ENCODE measurements at places on chromosomes 4 and X.
A peak's percentile ranks its signal among the peaks of the same experiment; 100 is the strongest.

DNA sequence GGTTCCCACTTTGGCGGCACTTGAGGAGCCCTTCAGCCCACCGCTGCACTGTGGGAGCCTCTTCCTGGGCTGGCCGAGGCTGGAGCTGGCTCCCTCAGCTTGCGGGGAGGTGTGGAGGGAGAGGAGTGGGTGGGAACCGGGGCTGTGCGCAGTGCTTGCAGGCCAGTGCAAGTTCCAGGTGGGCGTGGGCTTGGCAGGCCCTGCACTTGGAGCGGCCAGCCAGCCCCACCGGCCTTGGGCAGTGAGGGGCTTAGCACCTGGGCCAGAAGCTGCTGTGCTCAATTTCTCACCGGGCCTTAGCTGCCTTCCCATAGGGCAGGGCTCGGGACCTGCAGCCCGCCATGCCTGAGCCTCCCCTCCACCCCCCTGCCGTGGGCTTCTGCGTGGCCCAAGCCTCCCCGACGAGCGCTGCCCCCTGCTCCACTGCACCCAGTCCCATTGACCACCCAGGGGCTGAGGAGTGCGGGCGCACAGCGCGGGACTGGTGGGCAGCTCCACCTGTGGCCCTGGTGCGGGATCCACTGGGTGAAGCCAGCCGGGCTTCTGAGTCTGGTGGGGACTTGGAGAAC is 474.3 kb downstream of the MID1IP1 start:
- no peak for DNase-seq

- DNase-seq, result no peak
Observed at GRCh38 chr4:53315300-53315699, 50.6 kb downstream of the SCFD2 start.

- no peak for DNase-seq
Observed at GRCh38 chr4:107718351-107718965, 1.6 kb downstream of the PAPSS1 start.

- no peak for DNase-seq
Observed at GRCh38 chr4:71201817-71202576, 136.8 kb upstream of the SLC4A4 start.

GRCh38 chr4:105453550-105454205 is 20.2 kb downstream of the PPA2 start:
- no peak for DNase-seq

DNA sequence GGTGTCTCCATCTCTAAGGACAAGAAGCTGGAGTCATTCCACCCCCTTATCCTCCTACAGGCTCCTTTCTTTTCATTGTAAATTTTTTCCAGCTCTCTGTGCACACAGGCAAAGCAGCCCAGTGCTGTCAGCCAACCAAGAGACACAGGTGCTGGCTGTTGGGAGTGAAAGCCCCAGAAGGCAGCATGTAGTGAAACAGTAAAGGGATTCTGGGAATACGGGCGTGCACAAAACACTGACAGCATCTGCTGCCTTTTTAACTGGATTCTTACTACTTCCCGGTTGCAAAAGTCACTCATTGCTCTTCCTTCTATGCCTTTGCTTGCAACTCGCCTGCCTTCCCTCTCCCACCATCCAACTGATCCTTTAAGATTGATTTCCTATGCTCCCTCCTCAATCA is 208.6 kb upstream of the PRPS2 start:
- no peak for DNase-seq

DNA sequence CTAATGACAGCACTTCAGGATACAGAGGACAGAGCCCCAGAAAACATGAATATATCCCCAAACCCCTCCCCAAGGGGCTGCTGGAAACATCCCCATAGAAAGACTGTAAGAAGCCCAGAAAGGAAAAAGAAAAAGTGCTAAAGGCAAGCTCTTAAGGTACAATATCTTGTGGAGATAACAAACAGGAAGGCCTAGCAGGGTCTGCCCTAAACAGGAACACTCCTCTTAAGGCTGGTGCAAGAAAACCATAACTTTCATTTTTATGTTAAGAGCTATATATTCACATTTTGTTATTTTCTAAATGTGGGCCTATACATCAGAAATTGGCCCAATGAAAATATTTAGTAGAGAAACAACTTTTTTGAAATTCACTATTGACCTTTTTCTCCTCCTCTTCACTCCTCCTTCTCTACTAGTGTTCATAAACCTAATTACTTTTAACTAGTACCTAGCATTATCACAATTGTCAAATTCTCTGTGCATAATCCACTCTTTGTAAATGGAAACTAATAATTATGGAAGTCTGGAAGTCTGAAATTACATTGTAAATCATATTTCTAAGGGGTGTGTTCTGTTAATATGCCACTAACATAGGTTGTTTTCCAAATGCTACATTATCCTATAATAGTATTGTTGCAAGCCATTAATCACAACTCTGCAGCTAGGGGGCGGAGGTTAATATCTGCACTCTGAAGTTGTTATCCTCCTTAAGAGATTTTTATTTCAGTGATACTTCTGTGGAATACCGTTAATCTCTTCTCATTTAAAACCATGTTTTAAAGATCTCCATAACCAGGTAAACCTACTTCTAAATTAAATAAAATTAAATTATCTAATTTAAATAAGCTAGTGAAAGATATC is 59.8 kb downstream of the CASK start:
- no peak for DNase-seq

DNA sequence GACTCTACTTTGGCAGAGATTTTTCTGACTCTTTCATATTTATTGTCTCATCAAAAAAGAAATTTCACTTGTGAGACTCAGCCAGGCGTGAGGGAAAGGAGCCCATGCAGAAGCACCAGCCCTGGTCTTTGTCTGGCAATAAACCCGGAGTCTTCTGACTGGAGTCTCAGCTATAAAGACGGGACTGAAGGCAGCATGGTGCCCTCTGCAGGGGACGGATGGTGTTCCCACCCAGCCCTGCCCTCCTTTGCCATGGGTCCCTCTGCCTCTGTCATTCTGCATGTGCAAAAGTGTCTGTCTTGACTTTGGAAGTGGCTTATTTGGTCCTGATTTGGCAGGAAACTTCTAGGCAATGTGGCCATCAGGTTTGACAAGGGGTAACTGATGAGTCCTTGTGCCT is 14.2 kb downstream of the ZNF185 start:
- DNase-seq, result no peak

DNA sequence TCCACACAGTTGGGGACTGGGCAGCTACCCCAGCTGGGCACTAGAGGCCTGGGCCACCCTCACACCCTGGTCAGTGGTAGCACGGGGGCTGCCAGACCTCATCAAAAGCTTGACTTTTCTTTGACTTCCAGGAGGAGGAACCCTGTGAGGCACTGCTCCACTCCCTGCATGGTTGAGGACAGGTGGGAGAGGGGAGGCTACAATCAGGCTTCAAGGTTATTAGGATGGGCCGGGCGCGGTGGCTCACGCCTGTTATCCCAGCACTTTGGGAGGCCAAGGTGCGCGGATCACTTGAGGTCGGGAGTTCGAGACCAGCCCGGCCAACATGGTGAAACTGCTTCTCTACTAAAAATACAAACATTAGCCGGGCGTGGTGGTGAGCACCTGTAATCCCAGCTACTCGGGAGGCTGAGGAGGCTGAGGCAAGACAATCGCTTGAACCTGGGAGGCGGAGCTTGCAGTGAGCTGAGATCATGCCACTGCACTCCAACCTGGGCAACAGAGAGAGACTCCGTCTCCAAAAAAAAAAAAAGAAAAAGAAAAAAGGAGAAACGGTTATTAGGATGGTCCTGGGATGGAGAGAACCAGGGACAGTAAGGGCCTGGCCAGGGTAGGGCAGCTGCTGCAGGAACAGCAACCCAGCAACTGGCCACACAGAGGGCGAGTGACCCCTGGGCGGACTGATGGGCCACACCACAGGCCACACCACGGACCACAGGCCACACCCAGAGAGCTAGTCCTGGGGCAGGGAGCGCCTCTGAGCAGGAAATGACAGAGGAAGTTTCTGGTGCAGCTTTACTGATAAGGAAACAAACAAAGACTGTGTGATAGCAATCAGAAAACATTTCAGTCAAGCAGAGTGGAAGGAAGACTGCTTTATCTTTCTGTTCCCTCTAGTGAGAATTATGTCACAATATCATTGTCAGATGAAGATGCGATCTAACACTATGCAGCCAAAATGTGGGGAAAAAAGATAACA is 20.5 kb upstream of the OPN1LW start:
- DNase-seq, result peak; percentile 44

DNA sequence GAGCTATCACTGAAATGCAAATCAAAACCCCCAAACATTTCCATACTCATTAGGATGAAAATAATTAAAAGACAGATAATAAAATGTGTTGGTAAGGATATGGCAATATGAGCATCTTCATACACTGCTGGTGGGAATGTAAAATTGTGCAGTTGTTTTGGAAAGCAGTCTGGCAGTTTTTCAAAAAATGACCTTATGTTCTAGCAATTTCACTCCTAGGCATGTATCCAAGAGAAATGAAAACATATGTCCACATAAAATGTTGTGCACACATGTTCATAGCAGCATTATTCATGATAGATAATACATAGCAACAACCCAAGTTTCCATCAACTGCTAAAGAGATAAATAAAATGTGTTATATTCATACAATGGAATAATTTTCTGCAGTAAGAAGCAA is 14.8 kb upstream of the GPRASP2 start:
- DNase-seq, result no peak

GRCh38 chrX:102624105-102624504 is 24.8 kb downstream of the ARMCX5 start:
- DNase-seq, result no peak

- no peak for DNase-seq
Observed at GRCh38 chrX:155662282-155662681, 49.5 kb upstream of the TMLHE start.

- DNase-seq, result no peak
Observed at GRCh38 chr4:26400132-26400531, 79.3 kb downstream of the RBPJ start.

GRCh38 chr4:67161311-67161710 is 384.0 kb downstream of the CENPC start:
- no peak for DNase-seq

- no peak for DNase-seq
Observed at GRCh38 chr4:83257811-83258210, 26.8 kb downstream of the COQ2 start.

GRCh38 chr4:77025643-77026321 is 50.0 kb downstream of the CCNI start:
- no peak for DNase-seq

DNA sequence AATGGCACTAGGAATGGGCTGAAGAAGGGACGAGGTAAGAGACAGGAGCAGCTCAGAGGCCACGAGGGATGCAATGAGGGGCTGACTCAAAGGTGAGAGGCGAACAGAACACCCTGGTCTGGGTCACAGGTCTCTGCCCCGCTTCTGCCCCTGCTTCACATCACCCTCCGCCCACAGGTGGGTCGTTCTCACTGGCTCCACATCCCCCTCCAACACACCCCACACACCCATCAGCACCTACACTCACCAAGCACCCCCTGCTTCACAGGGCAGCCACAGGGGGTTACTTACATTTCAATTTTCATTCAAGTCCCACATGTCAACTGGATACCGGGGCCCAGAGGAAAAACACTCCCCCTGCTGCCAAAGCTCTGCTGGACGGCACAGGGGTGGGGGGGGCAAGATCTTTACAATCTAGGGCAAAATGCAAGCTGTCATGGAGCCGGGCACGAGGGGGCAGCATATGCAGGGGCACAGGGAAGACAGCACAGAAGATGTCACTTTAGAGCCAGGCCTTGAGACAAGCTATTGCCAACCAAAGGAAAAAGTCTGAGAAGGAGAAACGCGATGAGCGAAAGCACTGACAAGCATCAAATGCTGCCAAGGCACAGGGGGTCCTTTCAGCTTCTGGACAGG is 94.0 kb downstream of the AFAP1 start:
- DNase-seq, result no peak

DNA sequence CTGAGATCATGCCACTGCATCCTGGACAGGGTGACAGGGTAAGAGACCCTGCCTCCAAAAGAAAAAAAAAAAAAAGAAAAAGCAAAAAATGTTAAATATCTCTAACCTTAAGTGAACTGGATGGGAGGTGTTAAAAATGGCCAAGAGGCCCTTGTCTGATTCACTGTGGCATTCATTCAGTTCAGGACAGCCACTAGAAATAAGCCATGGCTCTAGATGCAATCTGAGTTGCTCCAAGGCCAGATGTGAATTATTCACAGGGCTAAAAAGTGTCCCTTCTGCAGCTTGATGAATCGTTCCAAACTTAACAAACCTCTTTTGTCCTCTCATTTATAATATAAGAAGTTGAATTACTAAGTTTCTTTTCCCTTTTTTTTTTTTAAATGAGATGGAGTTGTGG is 63.7 kb upstream of the FBXW7 start:
- DNase-seq, result no peak

DNA sequence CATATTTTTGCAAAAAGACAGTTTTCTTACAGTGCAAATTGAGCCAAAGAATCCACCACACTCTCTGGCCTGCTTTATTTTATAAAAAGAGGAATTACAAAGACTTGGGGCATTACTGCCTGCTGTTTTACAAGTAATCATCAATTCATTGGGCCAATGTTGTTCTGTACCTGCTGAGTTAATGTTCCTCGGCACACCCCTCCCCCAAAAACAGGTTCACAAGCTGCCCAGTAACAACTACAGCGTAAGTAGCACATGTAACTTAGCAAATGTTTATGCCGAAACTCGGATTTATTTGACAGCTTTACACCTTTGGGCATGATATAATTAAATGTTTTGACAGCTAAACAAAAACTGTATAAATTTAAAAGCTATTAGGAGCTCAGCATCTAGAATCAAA is 214.6 kb upstream of the MAB21L2 start:
- DNase-seq, result no peak

DNA sequence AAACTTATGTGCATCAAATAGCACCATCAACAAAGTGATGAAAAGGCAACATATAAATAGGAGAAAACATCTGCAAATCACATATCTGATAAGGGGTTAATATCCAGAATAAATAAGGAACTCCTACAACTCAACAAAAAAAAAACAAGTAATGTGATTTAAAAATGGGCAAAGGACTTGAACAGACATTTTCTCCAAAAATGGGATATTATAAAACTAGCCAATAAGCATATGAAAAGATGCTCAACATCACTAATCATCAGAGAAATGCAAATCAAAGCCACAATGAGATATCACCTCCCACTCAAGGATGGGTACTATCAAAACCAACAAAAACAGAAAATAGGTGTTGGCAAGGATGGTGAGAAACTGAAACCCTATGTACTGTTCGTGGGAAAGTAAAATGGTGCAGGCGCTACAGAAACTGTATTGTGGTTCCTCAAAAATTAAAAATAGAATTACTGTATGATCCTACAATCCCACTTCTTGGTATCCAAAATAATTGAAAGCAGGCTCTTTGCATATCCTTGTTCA is 2.4 kb downstream of the DNAJB14 start:
- DNase-seq, result no peak

DNA sequence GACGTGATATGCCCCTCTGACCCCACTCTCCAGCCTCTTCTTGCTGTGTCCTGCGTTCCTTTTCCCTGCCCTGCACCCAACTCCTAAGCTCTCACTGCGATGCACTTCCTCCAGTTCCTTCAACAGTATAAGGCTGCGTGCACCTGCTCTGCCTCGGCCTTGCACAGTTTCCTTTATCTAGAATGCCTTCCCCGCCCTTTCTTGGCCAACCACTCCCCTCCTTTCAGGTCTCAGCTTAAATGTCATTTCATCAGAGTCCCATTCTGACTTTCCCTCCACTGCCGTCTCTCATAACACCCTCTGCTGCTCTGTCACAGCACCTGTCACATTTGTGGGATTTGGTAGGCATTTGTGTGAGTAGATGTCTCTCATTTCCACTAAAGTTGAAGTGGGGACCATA is 58.4 kb upstream of the NEIL3 start:
- DNase-seq, result no peak

Measured in activated naive CD8-positive, alpha-beta T cell treated with anti-CD3 and anti-CD28 coated beads, Interleukin-2, amount 10 ng/mL, durations not matched to agents 7 days and 5 days (primary cell).